Hematopoietic multipotent progenitor cell treated with erythropoietin and hydrocortisone succinate and interleukin-3 and kit ligand, for 8 days (in vitro differentiated cells): ENCODE measurements at places on chromosomes 7 and 10.

DNA sequence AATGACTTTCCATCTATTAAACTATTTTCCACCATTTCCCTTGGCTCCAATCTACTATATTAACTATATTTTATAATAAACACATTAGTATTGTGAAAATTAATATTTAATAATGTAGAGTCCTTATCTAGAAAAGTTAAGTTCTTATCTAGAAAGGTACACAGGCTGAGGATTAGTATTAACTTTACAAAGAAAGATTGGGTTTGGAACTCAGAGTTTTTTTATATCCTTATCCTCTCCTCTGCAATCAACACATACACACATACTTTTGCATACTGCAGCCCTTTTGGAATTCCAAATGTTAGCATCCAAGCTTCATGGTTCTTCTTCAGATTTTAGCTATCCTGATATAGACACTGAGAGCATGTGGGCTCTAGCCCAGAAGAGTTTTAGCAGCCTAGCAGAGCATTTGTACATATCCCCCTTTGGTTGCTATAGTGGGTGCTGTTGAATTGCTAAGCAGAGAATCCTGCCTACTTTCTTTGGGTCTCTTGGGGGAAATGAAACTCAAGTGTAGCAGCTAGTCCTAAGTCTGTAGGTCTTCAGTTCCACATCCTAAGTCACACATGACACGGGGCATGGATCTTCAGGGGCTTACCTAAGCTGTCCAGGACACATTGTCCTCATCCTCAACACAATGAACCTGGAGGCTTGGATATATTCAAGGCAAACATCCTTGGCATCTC is 874.6 kb downstream of the LRMDA start:
- no peak for DNase-seq

DNA sequence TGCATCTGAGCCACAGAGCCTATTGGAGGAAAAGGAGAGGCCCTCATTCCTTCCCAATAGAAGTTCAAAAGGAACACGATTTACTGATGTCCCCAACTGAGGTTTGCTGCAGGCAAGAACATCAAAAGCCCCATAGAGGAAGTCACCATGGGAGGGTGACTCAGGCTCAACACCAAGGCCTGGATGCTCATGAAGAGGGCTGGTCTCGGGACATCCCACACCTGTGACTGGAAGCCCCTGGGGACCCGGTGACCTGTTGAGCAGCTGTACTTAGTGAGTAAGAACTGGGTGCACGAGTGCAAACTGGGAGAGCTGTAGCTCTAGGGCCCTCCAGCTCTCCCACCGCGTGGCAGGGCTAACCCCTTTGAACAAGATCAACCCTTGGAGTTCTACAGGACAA is 38.0 kb downstream of the CYTH3 start:
- no peak for DNase-seq

DNA sequence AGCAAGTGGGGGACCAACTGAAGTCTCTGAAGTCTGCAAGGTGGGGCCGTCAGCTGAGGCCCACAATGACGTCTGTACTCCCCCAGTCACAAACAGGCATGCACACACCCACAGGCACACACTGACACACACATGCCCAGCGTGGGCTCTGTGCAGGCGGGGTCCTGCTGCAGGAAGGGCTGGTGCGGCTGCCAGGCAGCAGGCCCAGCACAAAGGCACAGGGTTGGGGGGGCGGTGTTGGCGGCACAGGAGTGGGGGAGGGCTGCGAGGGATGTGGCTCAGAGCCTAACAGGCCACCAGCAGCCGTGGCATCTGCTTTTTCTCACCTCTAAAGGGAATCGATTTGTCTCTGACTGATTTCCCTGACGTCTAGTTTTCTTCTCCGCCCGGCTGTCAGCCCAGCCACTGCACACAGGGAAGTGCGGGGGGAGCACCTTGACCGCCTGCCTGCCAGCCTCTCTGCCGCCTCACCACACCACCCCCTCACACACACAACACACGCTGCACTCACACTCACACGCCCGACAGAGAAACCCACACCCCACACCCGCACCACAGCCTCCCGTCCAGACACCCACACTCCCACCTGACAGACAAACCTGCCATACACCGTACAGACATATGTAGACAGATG is 43.5 kb upstream of the ZMIZ1 start:
- no peak for DNase-seq

DNA sequence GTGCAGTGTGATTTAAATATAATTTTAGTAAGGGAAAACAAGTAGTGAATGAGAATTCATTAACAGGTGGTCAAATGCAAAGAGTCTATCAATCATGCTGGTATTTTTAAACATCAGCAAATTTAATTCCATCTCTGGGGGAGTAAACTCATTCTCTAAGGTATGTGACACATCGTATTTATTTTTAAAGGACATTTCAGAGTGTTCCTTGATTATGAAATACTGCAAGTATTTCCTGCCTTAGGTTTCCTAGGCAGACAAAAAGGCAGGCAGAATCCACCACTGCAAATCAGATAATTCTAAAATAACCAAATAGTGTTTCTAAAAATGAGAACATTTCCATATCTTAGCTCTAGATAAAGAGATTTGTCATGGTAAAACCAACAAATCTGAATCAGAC is 193.8 kb downstream of the LRRTM3 start:
- no peak for DNase-seq
